ENCODE measurements at places on chromosomes 2 and 18. TPM values are rescaled to one million over a fixed set of nuclear protein-coding genes. Genes with fewer than 3 reads are reported as not detected.

DNA sequence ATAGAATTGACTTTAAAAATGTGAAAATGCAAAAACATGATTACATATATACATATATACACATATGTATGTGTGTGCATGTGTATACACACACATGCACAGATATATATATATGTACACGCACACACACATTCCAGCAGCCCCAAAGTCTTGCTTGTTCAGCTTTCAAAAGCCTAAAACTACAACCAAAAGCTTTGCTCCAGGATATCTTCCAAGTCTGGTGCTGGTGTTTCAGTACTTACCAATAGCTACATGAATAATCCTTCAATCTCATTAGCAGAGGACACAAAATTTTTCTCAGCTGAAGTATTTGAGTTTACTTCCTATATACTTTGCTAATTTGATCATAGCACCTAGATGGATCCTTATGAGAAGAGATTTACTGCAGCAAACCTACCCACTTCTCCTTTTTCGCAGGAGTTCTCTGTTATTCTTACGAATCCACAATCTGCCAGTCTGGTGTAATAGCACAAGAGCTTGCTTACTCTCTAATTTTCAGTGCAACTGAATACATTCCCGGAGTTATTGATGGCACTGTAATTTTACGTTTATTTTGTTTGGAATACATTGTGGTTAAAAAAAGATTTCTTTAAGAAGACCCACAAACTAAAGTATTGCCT, 553.3 kb downstream of the ARHGAP15 start:
- no peak for DNase-seq

DNA sequence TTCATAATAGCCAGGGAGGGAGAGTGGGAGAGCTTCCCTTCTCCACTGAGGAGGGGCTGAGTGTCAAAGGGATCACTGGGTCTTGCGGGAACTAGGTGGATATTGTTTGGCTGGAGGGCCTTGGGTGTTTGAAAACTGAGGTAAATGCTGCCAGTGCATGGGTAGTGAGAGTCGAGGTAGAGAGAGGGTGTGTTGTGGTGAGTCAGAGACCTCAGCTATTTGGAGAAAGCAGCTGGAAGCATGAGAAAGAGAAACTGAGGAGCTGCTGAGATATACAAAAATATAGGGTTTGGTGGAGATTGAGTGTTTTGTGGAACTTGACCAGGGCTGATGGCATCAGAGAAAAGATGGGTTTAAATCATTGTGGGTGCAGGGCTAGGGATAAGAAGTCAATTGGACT, 127.0 kb upstream of the CCDC195 start:
- DNase-seq: no peak

DNA sequence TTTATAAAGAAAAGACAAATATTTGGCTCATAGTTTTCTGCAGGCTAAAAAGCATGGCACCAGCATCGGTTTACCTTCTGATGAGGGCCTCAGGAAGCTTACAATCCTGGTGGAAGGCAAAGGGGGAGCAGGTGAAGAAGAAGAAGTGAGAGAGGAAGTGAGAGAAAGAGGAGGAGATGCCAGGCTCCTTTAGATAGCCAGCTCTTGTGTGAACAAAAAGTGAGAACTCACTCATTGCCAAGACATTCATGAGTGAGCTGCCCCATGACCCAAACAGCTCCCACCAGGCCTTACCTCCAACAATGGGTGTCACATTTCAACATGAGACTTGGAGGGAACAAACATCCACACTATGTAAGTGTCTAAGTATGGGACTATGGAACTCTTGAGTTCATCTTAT, 14.3 kb downstream of the CCDC150 start:
- DNase-seq: no peak

DNA sequence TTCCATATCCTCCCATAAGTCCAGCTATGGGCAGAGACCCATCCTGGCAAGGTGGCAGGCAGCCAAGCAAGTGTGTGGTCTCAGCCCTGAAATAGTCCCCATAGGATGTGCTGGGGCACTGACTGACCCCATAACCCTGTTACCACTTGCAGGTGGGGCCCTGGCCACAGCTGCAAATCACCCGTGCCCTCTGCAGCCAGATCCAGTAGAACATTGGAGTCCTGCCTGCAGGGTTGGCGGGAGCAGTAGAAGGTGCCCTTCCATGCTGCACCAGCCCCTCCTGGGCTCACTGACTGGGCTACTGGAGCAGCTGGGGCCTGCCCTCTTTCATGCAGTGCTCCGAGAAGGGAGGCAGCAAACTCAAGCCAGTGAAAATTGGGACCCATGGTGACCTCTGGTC, 112.6 kb upstream of the MCFD2 start:
- no peak for DNase-seq

- DNase-seq: no peak
Measured at GRCh38 chr18:38052879-38053590, 487.4 kb upstream of the CELF4 start.

GRCh38 chr2:63845866-63846265, 4.2 kb downstream of the UGP2 start:
- no peak for DNase-seq

The IKZF2 gene
- 6.4 TPM for total RNA-seq

All from ovary (tissue), 10 donors.